RCC 7860 (cell line): ENCODE measurements at places on chromosomes 13 and 19.

- DNase-seq, result no peak
Observed at GRCh38 chr19:30207357-30207756, 164.8 kb upstream of the ZNF536 start.

GRCh38 chr13:111664696-111665095 is 344.3 kb downstream of the TEX29 start:
- DNase-seq, result no peak

GRCh38 chr13:89514534-89515312 is 1832.8 kb upstream of the MIR17HG start:
- peak; percentile 84 for DNase-seq

GRCh38 chr13:57969951-57970350 is 338.4 kb downstream of the PCDH17 start:
- DNase-seq, result no peak

DNA sequence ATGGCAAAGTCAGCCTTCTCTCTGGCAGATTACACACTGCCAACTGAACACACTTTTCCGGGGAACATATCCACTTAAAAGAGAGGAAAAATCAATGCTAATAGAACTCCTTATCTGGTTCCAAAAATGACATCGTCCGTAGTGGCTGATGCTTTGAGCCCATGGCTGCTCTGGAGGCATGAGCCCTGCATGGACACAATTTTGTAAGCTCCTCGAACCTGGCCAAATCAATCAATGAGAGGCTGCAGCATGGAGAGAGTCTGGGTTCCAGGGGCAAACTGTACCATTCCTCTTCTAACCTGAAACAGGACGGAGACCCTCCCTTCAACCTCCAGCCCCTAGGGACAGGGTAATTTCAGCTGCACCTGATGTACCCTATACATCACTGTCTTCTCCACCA is 21.0 kb upstream of the TSHZ3 start:
- no peak for DNase-seq

GRCh38 chr19:56508290-56508778 is 679 bp downstream of the ZNF471 start:
- DNase-seq, result no peak

GRCh38 chr19:2731181-2731995 is 8.4 kb downstream of the SLC39A3 start:
- DNase-seq, result no peak

DNA sequence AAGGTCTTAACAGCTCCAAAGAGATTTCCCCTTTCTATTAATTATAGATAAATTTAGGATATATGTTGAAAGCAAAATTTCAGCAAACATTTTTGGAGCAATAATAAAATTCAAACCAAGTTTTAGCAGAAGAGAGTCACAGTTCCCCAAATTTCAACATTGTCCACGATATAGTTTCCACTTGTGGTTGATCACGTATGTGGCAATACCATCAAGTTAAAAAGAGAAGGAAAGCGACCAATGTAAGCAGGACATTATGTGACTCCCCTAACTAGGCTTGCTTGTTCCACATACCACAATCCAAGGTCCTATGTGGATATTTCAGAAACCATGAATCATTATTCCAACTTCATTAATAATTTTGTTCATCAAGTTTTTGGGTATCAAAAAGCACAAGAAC is 52.8 kb downstream of the ELF1 start:
- no peak for DNase-seq

DNA sequence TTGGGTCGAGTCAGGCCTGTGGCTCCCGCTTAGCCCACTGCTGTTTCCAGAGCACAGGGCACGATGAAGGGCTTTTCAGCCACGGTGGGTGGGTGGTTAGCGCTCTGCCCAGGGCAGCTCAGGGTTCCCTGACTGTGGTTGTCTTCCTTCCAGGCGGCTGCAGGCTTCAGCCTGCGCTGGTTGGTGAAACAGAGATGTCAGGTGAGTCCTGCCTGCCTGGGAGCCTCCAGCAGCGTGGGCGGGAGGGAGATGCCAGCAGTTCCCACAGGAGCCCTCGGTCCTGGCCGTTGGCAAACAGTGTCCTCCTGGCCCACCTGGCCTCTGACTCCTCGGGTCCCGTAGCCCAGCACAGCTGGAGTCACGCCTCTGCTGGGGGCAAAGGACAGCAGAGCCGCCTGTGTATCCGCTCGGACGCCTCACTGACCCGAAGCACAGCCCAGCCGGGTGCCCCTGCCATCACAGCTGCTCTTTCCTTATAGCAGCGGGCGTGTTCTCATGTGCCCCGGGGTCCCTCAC is 9.7 kb downstream of the ADAT3 start:
- no peak for DNase-seq

GRCh38 chr19:56104423-56104822 is 16.7 kb downstream of the ZNF787 start:
- no peak for DNase-seq

GRCh38 chr13:106474912-106475311 is 60.5 kb downstream of the EFNB2 start:
- no peak for DNase-seq

DNA sequence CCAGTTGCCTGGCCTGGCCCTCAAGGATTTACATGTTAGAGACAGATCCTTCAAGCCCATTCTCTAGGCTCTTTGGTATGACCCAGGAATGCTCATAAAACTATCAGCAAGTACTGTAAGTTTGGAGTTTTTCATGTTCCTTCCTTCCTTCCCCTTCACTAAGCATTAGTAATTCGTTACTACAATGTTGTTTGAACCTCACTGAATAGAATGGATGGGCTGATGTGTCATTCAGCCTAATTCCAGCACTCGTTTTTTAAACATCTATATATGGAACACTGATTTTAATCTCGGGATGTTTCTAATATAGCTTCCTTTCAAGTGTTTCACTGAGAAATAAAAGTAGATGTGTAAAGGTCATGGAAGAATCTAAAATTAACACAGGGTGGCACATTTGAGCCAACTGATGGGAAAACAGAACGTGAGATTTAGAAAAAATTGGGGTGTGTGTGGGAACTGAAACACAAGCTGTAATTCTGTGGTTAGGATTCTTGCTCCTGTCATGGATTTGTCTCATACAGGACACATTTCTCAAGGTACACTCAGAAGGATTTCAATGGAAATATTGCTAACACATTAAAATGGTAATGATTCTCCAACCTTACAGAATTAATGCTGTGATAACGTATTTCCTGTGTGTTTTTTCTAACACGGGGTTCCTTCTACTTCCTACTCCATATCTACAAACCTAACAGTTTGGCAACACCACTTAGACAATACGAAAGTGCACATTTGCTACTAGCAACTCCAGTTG is 93.4 kb downstream of the FLT1 start:
- no peak for DNase-seq

DNA sequence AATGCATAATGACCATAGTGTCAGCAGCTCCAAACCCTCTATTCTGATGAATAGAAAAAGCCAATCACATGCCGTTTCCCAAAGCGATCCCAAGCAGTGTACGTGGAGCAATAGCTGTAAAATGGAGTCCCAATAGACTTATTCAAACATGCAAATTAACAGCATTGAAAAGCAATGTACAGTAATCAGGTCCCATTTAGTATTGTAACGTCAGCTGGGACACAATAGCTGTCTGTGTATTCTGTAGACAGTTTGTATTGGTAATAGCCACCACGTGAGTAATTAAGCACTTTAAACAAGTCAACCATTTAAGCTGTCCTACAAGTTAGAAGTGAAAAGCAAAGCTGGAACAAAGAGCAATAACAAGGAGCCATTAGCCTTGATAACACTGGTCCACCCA is 698.2 kb downstream of the PCDH17 start:
- no peak for DNase-seq

DNA sequence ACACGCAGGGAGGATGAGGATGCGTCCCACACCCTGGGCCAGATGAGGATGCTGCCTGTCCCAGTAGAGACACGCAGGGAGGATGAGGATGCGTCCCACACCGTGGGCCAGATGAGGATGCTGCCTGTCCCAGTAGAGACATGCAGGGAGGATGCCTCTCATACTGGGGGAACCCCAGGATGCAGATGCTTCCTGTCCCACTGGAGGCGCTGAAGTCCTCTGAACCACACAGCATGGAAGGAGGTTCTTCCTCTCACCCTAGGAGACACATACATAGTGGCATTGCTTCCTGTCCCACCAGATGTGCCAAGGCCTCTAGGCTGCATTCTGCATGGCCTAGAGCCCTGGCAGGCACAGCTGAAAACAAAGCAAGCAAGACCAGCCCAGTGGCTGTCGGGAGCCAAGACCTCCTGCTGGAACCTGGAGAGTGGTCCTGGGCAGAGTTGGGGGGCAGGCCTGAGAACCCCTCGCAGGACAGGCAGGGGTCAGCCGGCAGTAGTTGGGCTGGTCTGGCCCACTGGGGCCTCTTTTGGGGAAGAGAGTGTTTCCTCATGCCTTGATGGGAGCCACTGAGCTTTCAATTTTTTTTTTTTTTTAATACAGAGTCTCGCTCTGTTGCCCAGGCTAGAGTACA is 4.3 kb downstream of the HPN start:
- no peak for DNase-seq

GRCh38 chr19:31674503-31675192 is 325.4 kb upstream of the TSHZ3 start:
- peak; percentile 46 for DNase-seq

DNA sequence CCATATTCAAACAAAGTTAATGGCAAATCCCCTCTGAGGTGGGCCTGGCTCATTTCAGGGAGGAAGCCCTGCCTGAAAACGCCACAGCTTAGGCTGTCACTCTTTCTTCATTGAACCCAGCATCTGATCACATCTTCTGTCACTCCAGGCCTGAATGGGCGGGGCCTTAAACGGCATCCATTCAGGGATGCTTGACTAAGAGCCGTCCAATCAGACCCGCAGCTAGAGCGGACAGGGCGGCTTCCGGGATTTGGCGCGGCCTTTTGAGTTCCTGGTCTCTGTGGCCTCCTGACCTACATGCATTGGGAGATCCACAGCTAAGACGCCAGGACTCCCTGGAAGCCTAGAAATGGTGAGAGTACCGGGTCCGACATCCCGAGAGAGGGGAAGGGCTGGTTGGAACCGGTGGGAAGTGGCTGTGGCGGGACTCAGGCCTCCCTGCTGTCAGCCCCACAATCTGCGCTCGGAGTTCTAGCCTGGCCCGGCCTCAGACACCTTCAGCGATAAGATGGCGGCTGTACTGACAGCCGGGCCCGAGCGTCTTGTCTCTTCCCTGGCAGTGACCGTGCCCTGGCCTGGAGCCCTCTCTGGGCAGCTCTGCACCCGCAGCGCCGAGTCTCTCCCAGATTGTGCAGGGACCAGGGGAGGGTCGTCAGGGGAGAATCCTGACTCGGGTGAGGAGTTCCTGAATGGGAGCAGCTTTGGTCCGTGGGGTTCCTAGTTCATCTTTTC is at the start of gene ZNF723:
Gene ZNF723 (plus strand): TSS at position 261 of the 732 bp plus-strand sequence. CDS start 89 bp downstream, at position 350.
- DNase-seq, result no peak

GRCh38 chr13:112842343-112842856 is 126.6 kb upstream of the MCF2L start:
- no peak for DNase-seq

DNA sequence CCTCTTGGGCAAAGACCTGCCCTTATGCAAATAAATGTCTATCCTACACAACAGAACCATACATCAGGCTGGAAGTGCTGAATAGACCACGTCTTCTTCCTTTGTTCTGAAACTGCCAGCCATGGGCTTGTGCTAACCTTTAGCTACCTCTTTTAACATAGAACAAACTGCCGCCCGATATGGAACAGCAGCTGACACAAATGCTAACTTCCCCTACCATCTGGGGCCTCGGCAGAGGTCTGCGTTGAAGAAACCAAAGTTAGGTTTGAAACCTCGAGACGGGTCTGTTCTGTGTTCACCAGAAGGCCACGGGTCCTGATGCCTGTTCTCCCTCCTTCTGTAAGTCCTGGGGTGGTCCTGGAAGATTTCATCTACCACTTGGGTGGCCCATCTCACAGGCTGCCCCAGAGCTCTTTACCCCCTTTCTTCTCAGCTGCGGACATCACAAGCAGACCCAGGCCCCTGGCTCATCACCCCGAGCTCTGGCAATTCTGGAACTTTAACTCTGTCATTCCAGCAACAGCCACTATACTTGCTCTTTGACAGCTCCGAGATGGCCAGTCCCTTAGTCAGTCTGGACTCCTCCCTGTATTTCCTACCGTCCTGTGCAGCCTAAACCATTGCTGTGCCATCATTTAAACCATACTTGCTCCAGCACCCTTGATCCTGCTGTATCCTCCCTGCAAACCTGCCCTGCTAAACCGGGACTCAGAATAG is 146.7 kb downstream of the USP12 start:
- no peak for DNase-seq

GRCh38 chr19:46442808-46443450 is 14.2 kb upstream of the PNMA8C start:
- peak; percentile 37 for DNase-seq

GRCh38 chr13:76948149-76948548 is at the start of gene ACOD1:
ACOD1 (plus strand) TSS chr13:76948511; CDS start chr13:76948559, 48 bp downstream.
- DNase-seq, result no peak

DNA sequence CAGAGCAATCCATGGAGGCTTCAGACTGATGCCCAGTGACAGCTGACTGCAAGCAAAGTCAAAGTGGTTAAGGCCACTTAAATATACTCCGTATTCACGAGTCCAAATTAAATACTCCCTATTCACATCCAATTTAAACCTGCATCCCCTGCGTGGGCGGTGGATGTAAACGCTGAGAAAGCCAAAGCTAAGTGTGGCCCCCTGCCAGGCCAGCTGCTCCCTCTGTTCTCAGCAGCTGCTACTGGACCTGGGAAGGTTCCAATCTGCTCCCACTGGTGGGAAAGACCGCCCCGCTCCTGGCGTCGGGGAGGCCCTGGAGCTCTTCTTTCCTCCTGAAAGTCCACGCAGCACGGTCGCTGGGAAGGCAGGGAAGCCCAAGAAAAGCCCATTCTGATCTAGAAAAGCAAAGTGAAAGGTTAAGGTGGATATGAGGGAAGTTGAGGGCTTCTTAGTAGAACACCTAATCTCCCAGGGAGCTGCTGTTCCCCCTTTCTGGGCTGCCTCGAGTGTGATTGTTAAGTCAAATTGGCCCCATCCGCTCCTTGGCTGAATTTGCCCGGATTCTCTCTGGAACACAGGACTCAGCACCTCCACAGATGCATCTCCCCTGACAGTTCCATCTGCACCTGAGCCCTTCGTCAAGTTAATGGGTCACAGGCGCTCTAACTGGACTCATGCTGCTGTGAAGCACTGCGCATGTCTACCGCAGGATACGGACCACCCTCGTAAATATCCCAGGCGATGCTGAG is 205.5 kb downstream of the USP12 start:
- DNase-seq, result no peak

GRCh38 chr13:95541308-95541707 is 11.2 kb upstream of the CLDN10 start:
- DNase-seq, result no peak

- DNase-seq, result no peak
Observed at GRCh38 chr19:9917321-9917720, 19.0 kb downstream of the OLFM2 start.

GRCh38 chr19:28027116-28027515 is 1185.8 kb downstream of the UQCRFS1 start:
- DNase-seq, result peak; percentile 6

- no peak for DNase-seq
Observed at GRCh38 chr13:67147342-67148133, 82.6 kb downstream of the PCDH9 start.
